Stimulated activated CD8-positive, alpha-beta memory T cell treated with anti-CD3 and anti-CD28 coated beads, Interleukin-12 subunit alpha, Interleukin-12 subunit beta, amount 100 ng/mL, for 1 hour (primary cell): ENCODE measurements at places on chromosomes 5 and 9.

DNA sequence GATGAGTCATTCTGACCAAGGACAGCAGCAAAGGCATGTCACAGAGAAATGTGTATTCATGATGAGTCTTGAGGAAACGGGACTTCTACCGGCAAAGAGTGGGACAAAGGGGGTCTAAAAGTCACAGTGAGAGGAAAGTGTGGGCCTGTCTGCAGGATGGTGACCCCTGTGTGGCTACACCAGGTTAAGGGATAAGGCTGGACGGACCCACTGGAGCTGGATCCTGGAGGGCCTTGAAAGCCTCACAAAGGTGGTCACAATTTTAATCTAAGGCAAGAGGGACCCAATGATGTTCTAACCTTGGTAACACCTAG is 176.5 kb downstream of the CDK5RAP2 start:
- no peak for DNase-seq

- no peak for DNase-seq
These were observed 14.3 kb downstream of the SPAAR start for GRCh38 chr9:35923598-35923926.

DNA sequence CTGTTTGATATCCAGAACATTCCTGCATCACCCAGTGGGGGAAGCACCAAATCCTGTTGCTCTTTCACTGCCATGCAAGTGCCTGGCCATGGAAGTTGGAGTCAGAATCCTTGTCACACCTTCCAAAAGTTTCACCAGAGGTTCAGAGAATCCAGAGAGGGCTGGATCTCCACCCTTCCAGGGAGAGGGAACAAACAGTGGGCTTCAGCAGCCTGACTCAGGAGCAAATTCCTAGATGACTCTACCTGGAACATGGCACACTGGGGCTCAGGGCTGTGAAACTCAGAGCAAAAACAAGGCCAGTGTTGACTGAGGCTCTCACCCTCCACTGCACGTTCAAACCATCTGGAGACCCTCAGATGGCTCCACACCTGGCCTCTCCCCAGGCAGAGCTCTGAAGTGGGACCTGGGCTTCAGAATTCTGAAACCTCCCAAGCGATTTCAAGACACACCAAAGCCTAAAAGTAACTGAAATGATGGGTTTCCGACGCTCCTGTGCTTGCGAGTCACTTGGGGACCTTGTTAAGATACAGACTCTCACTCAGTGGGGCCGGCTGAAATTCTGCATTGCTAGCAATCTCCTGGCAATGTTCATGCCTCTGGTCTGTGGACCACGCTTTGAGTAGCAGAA is 205.9 kb downstream of the AUH start:
- DNase-seq: no peak

DNA sequence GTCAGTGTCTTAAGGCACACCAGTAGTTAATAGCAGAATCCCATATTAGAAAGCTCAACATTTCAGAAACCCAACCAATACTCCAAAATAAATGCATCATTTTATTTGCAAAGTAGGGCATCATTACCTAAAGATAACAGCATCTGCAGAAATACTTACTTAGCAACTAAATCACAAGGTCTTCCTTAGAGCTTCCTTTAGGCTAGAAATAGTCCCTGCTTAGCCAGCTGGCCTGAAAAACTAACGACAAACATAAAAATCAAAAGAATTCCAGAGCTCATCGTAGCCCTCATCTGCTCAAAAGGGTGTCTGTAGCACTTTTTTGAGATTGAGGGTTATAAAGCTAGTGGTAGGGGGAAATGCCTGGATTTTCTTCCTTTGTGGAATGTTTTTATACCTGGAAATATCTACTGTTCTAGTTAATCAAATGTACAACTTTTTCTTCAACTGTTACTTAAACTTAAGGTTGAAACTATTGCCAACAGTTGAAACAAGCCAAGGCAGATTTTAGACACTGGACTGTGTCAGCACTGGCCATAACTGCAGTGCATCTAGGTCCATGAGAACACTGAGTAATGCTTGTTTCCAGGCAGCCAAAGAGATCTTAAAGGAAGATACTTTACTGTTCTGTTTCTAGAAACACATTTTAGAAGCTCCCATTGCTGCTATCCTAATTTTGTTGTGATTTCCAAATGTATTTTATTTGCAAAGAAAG is 129.4 kb upstream of the RASA1 start:
- no peak for DNase-seq

DNA sequence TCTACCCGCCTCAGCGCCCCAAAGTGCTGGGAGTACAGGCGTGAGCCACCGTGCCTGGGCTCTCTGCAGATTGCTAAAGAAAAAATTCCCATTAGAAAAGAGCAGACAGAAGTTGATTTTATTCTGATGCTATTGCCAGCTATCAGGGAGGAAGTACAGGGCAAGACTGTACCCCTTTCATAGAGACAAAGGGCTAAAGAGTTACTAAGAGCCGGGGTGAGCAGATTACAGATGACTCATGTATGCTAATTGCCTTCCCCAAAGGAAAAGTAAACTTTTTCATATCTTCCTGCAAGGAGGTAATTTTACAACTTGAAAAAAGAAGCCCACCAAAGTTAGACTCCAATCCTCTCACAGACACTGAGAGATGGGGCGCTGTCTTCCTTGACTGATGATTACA is 42.3 kb upstream of the MCTP1 start:
- DNase-seq: no peak

DNA sequence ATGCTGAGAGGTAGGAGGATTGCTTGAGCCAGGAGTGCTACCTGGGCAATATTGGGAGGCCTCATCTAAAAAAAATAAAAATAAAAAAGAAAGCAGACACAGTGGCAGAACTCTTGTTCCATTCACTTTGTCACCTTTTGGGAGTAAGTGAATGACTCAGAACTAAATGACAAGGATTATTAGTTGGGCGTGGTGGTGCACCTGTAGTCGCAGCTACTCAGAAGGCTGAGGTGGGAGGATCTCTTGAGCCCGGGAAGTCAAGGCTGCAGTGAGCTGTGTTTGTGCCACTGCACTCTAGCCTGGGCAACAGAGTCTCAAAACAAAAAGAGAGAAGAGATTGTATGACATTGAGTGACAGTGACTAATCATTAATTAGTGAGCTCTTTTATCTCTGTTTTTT is 34.1 kb downstream of the MCCC2 start:
- no peak for DNase-seq

GRCh38 chr5:143932584-143932983 is 120.6 kb downstream of the HMHB1 start:
- no peak for DNase-seq

GRCh38 chr5:4862500-4862899 is 277.6 kb upstream of the ADAMTS16 start:
- no peak for DNase-seq

DNA sequence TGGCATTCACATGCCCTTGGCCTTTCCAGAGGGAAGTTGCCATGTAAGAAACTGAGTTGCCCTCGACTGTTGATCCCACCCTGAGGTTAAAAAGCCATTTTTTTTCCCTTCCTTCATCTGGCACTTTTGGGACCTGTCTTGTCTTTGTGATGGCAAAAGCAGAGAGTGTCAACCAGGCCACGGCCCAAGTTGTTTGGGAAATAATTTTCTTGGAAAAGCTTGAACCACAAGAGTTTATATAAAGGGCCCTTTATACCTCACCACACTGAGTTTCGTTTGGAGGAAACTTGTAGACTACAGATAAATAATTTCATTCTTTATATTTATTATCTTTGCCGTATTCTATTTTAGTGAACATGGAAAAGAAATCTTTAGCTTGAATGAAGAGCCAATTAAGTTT is 34.3 kb downstream of the ACTBL2 start:
- no peak for DNase-seq

DNA sequence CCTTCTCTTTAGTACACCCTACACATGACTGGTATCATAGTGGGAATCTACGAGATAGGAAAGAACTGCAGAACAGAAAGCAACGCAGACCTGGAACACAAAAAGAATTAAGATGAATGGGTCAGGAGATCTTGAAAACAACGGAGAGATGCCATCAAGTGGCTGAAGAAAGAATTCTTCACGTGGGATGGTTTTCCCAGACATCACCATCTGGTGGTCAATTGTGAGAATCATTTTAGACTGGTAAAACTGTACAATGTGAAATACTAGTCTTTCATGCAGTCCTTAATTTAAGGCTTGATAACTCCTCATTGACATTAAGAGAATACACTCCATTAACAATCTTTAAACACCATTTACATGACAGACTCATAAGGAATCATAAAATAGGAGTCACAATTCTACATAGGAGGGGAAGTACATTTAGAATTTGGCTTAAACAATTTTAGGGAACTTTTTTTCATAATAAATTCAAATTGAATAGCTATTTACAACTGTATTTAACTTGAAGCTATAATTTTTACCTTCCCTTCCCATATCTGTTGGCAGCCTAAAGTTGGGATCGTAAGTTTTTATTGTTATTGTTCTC is 128.4 kb upstream of the TRPM3 start:
- no peak for DNase-seq

GRCh38 chr5:35821513-35821912 is 35.2 kb upstream of the IL7R start:
- DNase-seq: no peak
